Activated CD8-positive, alpha-beta memory T cell treated with anti-CD3 and anti-CD28 coated beads for 1 hour (primary cell): ENCODE measurements at places on chromosomes 12 and 14.

DNA sequence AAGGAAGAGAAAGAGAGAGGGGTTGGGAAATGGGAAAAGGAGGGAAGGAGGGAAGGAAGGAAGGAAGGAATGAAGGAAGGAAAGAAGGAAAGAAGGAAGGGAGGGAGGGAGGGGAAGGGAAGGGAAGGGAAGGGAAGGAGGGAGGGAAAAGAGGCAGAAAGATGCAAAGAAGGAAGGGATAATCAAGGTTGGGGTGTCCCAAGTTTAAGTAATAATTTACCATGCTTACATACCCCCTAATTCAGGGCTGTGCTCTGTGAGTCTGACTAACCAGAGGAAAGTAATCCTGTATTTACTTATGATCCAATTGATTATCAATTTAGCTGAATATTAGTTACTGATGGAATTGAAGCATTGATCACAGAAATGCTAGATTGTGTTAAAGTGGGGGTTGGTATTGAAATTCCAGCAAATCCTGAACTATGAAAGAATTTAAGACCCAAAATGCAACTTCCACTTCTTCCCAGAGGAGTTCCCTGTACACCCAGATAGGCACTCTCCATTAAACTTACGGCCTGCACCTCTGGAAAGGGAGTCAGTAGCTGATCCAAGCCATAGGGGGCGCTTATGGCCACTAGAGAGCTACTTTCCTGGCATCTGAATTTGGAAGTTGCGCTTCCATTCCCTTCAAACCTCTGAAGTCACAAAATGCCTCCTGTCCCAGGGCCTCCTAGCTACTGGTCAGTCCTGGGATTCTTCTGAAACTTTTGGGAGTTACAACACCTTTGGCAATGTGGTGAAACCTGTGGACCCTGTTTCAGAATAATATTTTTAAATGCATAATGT is 162.7 kb upstream of the PWP1 start:
- no peak for DNase-seq

- no peak for DNase-seq
Observed at GRCh38 chr12:89208661-89209096, 143.6 kb downstream of the DUSP6 start.

DNA sequence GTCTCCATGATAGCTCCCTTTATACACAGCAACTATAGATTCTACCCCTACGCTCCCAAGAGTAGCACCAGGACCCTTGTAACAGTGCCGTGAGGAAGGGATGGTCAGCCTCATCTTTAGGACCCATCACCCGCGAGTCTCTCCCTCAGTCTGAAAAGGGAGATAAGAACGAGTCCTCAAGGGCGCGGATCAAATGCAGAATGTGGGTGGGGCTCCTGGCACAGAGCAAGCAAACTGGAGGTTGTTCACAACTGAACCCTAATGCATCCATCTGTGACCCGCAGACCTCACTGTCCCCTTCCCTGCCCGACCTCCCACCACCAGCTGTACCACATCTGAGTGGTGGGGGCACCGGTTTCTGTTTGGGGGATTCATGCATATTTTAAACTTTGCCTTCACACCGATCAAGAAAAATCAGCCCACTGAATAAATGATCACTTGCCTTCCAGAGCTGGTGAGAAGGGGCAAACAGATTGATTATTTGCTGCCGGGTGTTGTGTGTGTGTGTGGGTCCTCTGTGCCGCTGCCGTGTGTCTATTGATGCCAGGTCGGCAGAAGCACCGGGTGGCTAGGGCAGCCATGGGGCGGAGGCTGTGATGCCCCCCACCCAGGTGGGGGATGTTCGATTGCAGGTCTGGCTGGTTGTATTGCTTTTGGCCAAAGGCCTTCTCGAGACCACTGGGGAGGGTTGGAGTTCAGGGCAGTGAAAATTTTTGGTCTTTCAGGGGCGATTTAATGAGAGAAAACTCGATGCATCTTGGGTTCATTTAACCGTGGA is 35.7 kb upstream of the BEGAIN start:
- DNase-seq: no peak

DNA sequence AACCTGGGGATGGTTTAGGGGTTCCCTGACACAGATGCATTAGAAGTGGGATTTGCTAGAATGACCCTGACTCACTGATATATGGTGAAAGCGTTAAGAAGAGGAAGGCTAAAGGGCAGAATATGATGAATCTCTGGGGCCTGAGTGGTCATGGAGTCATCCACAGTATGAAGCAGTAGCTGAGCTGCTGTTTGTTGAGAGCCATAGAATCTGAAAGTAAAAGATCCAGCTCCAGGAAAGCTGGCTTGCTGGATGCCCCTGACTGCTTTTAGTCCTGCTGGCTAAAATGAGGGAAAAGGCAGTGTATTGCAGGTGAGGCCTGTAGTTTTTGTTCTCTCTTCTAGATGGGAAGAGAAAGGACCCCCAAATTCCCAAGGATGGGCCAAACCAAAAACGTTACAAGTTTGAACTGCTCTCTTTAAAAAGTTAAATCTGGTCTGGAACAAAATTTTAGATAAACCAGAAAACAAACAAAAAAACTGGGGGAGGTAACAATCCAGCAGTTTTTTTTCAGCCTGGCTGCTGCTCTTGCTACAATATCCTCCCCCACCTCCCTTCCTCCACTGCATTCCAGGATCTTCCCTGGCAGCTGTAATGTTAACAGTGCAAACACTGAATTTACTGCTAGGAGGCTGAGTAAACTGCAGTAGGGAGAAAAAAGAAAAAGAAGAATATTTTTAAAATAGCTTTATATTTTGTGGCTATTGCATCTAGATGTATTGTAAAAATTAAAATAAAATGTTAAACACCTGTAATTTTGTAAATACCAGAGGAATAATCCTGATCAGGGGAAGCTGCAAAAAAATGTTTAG is 16.5 kb downstream of the SEL1L start:
- DNase-seq: no peak

DNA sequence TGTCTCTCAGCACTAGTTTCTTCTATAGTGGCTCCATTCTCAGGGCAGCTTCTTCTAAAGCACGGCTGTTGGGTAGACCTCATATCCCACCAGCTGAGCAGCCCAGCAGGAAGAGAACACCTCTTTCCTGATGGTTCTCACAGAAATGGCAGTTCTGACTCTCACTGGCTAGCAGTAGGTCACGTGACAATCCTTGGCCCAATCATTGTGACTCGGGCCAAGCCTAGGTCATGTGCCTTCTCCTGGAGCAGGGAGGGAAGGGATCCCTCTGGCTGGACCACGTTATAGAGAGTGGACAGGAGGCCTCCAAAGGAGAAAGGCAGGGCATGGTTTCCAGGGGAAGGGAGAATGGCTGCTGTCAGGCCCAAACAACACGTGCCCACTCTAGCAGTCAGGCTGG is 149.1 kb downstream of the AACS start:
- DNase-seq: no peak

- no peak for DNase-seq
Observed at GRCh38 chr12:70648831-70649230, 11.6 kb upstream of the PTPRB start.
